ENCODE measurements at places on chromosomes 16 and 17.

DNA sequence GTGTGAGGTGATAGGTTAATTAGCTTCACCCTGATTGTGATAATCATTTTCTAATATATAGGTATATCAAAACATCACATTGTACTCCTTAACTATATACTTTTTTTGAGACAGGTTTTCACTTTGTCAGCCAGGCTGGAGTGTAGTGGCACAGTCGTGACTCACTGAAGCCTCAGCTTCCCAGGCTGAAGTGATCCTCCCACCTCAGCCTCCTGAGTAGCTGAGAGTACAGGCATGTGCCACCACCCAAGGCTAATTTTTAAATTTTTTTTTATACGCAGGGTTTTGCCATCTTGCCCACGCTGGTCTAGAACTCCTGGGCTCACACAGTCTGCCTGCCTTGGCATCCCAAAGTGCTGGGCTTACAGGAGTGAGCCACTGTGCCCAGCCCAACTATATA, 455.3 kb upstream of the MAF start:
- no peak for DNase-seq

GRCh38 chr17:47866941-47867340, 16.0 kb upstream of the SP6 start:
- DNase-seq = no peak

DNA sequence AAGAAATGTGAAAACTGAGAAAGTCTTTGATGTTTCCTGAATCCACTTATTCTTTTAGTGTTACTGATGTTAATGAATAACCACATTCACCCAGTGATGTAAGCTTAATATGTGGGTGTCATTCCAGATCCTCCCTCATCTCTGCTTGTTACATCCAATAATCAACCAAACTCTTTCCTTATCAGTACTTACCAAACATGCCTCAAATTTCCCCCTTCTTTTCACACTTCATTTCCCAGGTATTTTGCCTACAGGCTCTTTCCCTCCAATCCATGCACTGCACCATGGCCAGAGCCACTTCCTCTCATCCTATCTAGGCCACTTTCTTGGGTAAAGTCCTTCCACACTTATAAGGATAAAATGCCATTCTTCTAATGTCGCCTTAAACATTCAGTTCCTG, 451.5 kb downstream of the NPIPA7 start:
- DNase-seq = no peak

- no peak for DNase-seq
Observed at GRCh38 chr17:64491034-64491860, 5.6 kb downstream of the POLG2 start.

DNA sequence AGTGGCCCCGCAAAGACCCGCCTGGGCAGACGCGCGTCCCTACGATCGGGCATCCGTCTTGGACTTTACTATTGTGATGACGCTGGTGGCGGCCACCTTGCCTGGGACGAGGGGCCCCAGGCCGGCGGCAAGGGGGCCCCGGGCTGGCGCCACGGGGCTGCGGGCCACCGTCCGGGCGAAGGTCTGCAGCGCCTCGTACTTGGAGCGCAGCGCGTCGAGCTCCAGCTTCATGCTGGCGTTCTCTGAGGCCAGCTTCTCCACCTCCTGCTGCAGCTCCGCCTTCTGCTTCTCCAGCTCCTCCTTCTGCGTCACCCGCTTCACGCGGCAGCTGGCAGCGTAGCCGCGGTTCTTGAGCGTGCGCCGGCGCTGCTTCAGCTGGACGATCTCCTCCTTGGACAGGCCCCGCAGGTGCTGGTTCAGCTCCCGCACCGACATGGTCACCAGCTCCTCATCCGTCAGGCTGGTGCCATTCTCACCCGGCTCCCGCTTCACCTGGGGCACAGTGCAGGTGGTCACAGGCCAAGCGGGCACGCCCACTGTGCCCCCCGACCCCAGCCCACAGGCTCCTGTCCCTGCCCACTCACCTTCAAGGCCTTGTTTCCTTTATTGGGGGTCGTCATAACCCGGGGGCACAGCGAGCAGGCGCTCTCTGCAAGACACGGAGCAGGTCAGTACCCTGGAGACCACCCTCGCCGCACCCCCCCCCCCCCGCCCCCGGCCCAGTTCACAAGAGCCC, 4.8 kb upstream of the SIRT7 start:
- DNase-seq = no peak

All from NCI-H2029 treated with DMSO at 0.1 percent for 48 hours (cell line).